ENCODE measurements at places on chromosomes 13 and 19.

DNA sequence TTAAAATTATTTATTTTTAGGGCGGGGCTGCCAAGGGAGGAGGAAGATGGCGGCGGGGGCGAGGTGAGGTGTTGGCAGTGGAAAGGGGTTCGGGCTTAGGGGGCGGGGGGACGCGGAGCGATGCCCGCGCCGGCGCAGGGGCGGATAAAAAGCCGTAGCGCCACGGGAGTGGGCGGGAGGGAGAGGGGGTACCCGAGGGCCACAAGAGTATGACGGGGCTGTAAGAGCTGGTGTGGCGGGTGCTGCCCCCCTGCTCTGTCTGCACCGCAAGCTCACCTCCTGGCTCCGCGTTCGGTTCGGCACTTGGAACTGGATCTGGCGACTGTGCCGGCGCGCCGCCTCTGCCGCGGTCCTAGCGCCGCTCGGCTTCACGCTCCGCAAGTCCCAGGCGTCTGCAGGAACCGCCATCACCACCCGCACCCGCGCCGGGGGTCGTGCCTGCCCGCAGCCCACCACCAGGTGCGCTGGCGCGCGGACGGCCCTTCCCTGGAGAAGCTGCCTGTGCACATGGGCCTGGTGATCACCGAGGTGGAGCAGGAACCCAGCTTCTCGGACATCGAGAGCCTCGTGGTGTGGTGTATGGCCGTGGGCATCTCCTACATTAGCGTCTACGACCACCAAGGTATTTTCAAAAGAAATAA, 265.2 kb upstream of the SGCG start:
- no peak for DNase-seq

GRCh38 chr19:33291623-33292534, 10.5 kb downstream of the CEBPA start:
- no peak for DNase-seq

GRCh38 chr13:25214491-25215252, 42.6 kb upstream of the AMER2 start:
- DNase-seq = no peak

GRCh38 chr19:3849092-3849491, 19.7 kb downstream of the ZFR2 start:
- DNase-seq = no peak

DNA sequence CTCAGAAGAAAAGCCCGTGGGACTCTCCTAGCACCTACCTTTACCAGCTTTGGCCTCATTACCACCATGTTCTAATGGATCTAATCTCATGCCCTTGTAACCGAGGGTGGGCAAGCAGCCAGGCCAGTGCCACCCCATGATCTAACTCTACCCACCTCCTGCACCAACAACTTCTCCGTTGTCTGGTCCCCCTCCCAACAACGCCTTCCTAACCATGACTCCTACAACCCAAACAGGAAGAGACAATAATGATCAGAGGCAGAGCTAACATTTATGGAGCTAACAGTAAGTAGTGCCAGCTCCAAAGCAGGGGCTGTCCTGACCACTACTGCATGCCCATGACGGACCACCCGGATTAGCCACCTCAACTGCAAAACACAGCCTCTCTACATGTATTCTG, 3.5 kb downstream of the USP12 start:
- no peak for DNase-seq

Data from cortex of kidney (tissue), 1 donor.